ENCODE measurements at places on chromosomes 1 and 21. TPM values are rescaled to one million over a fixed set of nuclear protein-coding genes. Genes with fewer than 3 reads are reported as not detected.

Gene B3GALT2
- total RNA-seq = 1.2 TPM

Gene THEM5
- not detected for total RNA-seq

Gene PTGER3
- not detected for total RNA-seq

Gene OR6N1
- total RNA-seq = not detected

Gene NBPF9
- 12.8 TPM for total RNA-seq

Gene ANKRD35
- total RNA-seq = 6.8 TPM

Gene SIPA1L2
- total RNA-seq = 2.5 TPM

Gene SLC45A3
- 2.5 TPM for total RNA-seq

All from bronchus fibroblast of lung (primary cell).